ENCODE measurements at places on chromosomes 3 and 15. TPM values are rescaled to one million over a fixed set of nuclear protein-coding genes. Genes with fewer than 3 reads are reported as not detected.

Gene DAZL
- polyA plus RNA-seq: 1.3 TPM

GRCh38 chr15:63939531-63940130 lies 105.9 kb upstream of the HERC1 start:
- no peak overlapping the region for H3K4me3 ChIP-seq
- peak overlapping the region; percentile 94 for H3K27ac ChIP-seq
- H3K4me1 ChIP-seq: peaks cover 41% of the 10 kb centered on the region
- H3K36me3 ChIP-seq: no peaks in the 10 kb centered on the region
- no peak for DNase-seq
- H3K27me3 ChIP-seq: no peaks in the 10 kb centered on the region

DNA sequence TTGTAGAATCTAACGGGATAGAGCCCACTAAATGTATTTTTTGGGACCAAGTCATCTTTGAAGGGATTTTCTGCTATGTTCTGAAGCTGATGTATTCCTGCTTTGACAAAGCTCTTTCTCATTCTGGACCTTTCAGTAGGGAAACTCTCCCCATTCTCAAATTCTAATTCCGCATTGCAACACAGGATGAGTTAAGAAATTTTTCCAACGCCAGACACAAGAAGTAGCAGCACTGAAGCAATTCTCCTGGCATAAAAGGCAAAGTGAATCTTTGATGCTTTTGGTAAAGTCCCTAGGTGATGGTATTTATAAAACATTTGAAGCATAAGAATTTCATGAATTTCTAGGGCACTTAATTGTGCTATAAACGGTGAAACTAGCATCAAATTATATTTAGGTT lies 76.8 kb downstream of the ZPLD1 start:
- no peaks in the 10 kb centered on the region for H3K36me3 ChIP-seq
- H3K27ac ChIP-seq: no peak overlapping the region
- H3K27me3 ChIP-seq: peaks cover 15% of the 10 kb centered on the region
- H3K4me1 ChIP-seq: no peaks in the 10 kb centered on the region
- no peak overlapping the region for H3K4me3 ChIP-seq

Gene HTR3E
- not detected for polyA plus RNA-seq

DNA sequence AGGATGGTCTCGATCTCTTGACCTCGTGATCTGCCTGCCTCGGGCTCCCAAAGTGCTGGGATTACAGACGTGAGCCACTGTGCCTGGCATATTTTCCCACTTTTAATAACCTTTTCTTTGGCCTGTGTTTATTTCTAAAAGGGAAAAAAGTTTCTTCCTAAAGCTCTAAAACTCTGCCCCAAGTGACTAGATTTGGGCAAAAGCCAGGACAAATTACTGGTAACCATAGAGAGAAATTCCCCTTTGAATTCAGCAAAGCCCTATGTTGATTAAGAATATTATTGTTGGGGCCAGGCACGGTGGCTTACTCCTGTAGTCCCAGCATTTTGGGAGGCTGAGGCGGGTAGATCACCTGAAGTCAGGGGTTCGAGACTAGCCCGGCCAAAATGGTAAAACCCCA lies 11.5 kb upstream of the TRPM7 start:
- H3K27me3 ChIP-seq: no peaks in the 10 kb centered on the region
- DNase-seq: no peak
- peak overlapping the region; percentile 10 for H3K27ac ChIP-seq
- H3K4me3 ChIP-seq: no peak overlapping the region

GRCh38 chr15:78830514-78831228 lies 19.4 kb upstream of the ADAMTS7 start:
- no peak overlapping the region for H3K27ac ChIP-seq
- H3K36me3 ChIP-seq: no peaks in the 10 kb centered on the region
- H3K27me3 ChIP-seq: peaks cover 9% of the 10 kb centered on the region
- no peak for DNase-seq
- peak overlapping the region; percentile 77 for H3K4me3 ChIP-seq
- H3K4me1 ChIP-seq: peaks cover 3% of the 10 kb centered on the region

GRCh38 chr3:55815262-55815661 lies 328.2 kb upstream of the WNT5A start:
- no peak overlapping the region for H3K27ac ChIP-seq
- no peaks in the 10 kb centered on the region for H3K36me3 ChIP-seq
- DNase-seq: no peak
- H3K4me1 ChIP-seq: no peaks in the 10 kb centered on the region

Gene SAMMSON
- polyA plus RNA-seq: not detected

- no peak overlapping the region for H3K27ac ChIP-seq
- no peak overlapping the region for H3K4me3 ChIP-seq
- no peaks in the 10 kb centered on the region for H3K27me3 ChIP-seq
- no peak for DNase-seq
Observed at GRCh38 chr3:159818997-159819500, 169.6 kb upstream of the IL12A start.

Gene MAP6D1
- not detected for polyA plus RNA-seq

- no peaks in the 10 kb centered on the region for H3K36me3 ChIP-seq
- H3K4me3 ChIP-seq: no peak overlapping the region
- DNase-seq: no peak
- no peaks in the 10 kb centered on the region for H3K4me1 ChIP-seq
Observed at GRCh38 chr3:139957844-139958243, 22.9 kb downstream of the CLSTN2 start.

Gene CLRN1
- polyA plus RNA-seq: not detected

DNA sequence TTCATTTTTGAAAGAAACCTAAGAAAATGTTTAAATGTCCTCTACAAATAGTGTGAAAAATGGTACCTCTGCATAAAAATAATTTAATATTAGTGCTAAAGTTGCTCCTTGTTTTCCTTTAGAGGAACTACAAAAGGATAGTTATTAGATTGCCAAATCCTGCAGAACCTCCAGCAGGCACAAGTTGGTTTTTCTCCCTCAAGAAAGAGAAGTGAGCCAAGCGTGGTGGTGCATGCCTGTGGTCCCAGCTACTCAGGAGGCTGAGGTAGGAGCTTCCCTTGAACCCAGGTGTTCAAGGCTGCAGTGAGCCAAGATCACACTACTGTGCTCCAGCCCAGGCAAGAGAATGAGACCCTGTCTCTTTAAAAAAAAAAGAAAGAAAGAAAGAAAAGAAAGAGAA lies 85.1 kb upstream of the TSEN2 start:
- H3K4me3 ChIP-seq: peak overlapping the region; percentile 40
- peak overlapping the region; percentile 51 for H3K27ac ChIP-seq

- no peak for DNase-seq
- H3K4me1 ChIP-seq: peaks cover 51% of the 10 kb centered on the region
- no peaks in the 10 kb centered on the region for H3K27me3 ChIP-seq
- peak overlapping the region; percentile 44 for H3K4me3 ChIP-seq
- H3K36me3 ChIP-seq: no peaks in the 10 kb centered on the region
- peak overlapping the region; percentile 85 for H3K27ac ChIP-seq
Observed at GRCh38 chr3:63932509-63933212, 20.5 kb upstream of the SCAANT1 start.

DNA sequence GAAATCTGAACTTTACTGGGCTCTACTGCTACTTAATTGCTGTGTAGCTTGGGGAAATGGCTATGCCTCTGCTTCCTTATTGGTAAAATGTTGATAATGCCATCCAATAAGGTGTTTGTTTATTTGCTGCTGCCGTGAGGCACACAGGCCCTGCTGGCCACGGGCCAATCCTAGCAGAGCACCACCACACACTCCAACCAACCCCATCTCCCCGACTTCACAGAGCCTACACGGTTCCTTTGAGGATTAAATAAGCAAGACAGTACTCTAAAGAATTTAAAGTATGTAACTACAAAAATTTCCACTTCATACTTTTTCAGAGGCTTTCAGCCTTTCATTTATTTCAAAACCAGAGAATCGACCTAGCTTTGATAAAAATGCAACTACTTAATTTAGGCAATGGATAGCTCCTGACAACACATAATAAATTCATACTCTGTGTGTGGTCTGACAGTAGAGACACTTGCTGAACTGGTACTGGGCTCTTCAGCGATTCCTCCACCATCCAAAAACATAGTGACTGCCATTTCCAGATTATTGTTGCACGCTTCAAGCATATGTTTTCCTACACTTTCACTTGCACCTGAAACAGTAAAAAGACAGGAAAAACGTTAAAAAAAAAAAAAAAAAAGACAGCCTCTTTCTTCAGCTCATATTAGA lies 25.3 kb downstream of the UBXN7 start:
- peaks cover 19% of the 10 kb centered on the region for H3K36me3 ChIP-seq
- H3K27me3 ChIP-seq: no peaks in the 10 kb centered on the region
- H3K4me3 ChIP-seq: no peak overlapping the region

DNA sequence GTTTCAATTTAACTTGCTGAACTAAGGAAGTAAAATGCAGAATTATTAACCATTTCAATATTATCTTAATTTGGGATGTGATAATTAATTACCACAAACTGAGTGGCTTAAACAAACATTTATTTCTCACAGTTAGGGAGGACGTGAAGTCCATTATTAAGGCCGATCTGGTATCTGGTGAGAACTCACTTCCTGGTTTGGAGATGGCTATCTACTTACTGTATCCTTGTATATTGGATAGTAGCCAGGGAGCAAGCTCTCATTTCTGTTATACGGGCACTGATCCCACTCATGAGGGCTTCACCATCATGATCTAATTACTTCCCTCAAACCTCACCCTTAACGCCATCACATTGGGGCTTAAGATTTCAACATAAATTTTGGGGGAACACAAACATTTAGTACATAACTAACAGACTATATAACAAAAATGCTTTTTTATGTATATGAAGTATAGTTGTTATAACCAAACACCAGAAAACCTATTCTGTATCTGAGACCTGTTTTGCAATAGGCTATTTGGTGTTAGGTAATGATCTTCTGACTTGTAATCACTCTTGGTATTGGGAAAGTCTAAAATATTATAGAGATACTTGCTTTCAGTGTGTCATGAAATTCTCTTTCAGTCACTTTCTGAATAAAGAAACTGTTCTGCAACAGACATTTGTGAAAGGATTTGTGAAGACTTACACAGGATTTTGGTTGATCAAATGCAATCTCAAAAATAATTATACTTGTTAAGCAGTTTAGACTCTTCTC lies 4.7 kb upstream of the KPNA4 start:
- no peak overlapping the region for H3K27ac ChIP-seq
- DNase-seq: no peak
- H3K4me3 ChIP-seq: no peak overlapping the region
- peaks cover 18% of the 10 kb centered on the region for H3K4me1 ChIP-seq
- no peaks in the 10 kb centered on the region for H3K27me3 ChIP-seq

Gene A4GNT
- polyA plus RNA-seq: 0.19 TPM

Gene WDR49
- polyA plus RNA-seq: 0.24 TPM

DNA sequence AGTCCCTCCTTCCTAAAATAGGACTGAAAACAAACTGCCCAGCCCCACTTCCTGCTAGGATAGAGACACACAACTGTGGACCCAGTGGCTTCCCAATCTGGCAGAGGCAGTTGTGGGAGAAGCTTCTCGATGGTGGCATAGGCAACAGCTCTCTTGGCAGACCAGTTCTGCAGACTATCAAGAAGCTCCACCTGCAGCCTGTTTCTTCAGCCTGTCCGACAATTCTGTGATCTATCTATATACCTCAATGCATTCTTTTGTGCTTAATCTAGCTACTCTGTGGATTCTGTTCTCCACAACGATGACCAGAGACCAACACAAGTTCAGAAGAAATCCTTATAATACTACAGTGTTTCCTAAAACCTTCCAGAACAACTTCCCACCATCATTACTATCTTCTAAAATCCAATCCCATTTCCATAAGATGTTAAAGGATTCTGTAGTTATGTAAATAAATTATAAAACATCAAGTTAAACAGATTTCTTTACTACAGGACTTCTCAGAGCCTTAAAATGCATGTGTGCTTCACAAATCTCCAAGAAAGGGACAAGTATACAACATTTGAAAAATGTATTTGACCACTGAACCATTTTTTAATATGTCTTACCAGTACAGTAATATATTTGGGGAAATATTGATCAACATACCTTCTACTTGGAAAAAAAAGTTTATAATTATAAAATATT lies 57.7 kb downstream of the IGF2BP2 start:
- H3K4me1 ChIP-seq: peaks cover 5% of the 10 kb centered on the region
- DNase-seq: no peak

Gene ALDH1A3
- not detected for polyA plus RNA-seq

Gene UBAP1L
- not detected for polyA plus RNA-seq

GRCh38 chr3:195212033-195212748 lies 58.8 kb downstream of the XXYLT1 start:
- no peak overlapping the region for H3K4me3 ChIP-seq
- H3K4me1 ChIP-seq: peaks cover 6% of the 10 kb centered on the region
- H3K27me3 ChIP-seq: no peaks in the 10 kb centered on the region
- H3K27ac ChIP-seq: no peak overlapping the region
- peaks cover 8% of the 10 kb centered on the region for H3K36me3 ChIP-seq
- no peak for DNase-seq

DNA sequence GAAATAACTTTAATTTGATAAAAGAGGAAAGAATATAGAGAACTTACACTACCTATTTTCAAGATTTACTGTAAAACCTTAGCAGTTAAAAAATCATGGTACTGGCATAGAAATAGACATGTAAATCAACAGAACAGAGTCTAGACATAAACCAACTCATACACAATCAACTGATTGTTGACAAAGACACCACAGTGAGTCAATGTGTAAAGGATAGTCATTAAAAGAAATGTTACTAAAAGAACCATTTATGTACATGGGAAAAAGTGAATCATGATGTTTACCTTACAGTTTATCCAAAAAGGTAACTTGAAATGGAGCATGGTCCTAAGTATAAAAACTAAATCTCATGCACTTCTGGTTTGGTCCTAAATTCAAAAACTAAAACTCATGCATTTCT lies 847.4 kb downstream of the IGSF11 start:
- no peaks in the 10 kb centered on the region for H3K4me1 ChIP-seq
- H3K27me3 ChIP-seq: no peaks in the 10 kb centered on the region
- H3K4me3 ChIP-seq: no peak overlapping the region
- H3K36me3 ChIP-seq: no peaks in the 10 kb centered on the region
- no peak overlapping the region for H3K27ac ChIP-seq

GRCh38 chr3:186421946-186422345 lies 59.9 kb upstream of the DGKG start:
- no peak for DNase-seq
- peaks cover 6% of the 10 kb centered on the region for H3K4me1 ChIP-seq

- H3K36me3 ChIP-seq: peaks cover 5% of the 10 kb centered on the region
- no peak overlapping the region for H3K4me3 ChIP-seq
- DNase-seq: no peak
- no peak overlapping the region for H3K27ac ChIP-seq
Observed at GRCh38 chr3:17931131-17931530, 188.7 kb upstream of the TBC1D5 start.

DNA sequence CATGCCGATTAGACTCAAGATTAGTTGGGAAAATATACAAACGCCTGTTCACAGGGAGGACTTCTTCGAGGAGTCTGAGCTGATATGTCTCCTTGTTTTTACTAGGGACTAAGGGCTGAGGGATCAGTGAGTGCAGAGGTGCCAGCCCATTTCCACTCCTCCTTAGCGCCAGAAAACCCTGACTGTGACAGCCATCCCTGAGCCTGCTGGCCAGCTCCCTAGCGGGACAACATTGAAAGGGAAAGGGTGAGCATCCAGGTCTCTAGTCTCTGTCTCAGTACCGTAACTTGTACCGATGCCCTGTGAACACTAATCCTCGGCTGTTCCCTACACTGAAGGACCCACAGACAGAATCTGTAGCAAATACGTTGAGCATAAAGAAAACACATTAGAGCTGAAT lies 243.4 kb downstream of the WNT5A start:
- no peaks in the 10 kb centered on the region for H3K27me3 ChIP-seq
- no peak for DNase-seq
- H3K4me3 ChIP-seq: no peak overlapping the region
- H3K36me3 ChIP-seq: no peaks in the 10 kb centered on the region
- no peaks in the 10 kb centered on the region for H3K4me1 ChIP-seq

All from naive B cell (primary cell).